Transverse colon (tissue), 4 donors: ENCODE measurements at places on chromosomes 6 and 20. TPM values are rescaled to one million over a fixed set of nuclear protein-coding genes. Genes with fewer than 3 reads are reported as not detected.

- DNase-seq: no peak
Measured at GRCh38 chr6:7157752-7158616, 50.2 kb downstream of the RREB1 start.

Gene LINC00237
- total RNA-seq: not detected

- DNase-seq: no peak
Measured at GRCh38 chr20:57890202-57890800, 180.5 kb upstream of the PMEPA1 start.

DNA sequence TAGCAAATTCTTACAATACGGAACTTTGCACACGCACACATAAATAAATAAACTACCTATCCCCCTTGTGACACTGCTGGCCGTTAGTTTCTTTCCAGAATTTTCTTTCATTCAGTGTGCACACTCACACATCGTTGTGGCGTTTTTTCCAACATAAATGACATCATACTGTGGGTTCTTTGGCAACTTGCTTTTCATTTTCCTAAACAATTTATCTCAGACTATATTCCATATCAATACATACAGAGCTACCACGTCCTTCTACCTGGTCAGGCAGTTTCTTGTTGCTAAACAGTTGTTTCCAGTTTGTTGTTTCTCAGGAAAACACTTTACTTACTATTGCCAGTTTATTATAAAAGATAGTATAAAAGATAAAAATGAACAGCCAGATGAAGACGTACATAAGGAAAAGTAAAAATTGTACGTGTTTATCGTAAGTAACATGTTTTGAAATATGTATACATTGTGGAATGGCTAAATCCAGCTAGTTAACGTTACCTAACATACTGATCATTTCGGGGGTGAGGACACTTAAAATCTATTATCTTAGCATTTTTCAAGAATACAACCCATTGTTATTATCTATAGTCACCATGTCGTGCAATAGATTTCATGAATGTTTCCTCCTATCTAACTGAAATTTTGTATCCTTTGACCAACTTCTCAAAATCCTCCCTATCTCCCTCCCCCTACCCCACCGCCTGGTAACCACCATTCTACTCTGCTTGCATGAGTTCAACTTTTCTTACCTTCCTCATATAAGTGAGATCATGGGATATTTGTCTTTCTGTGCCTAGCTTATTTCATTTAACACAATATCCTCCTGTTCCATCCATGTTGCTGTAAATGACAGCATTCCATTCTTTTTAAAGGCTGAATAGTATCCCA lies 1.2 kb upstream of the TP53RK start:
- DNase-seq: no peak

Gene TBXT
- not detected for total RNA-seq

GRCh38 chr6:157685596-157686280 lies 137.3 kb upstream of the SNX9 start:
- DNase-seq: no peak

- DNase-seq: no peak
Measured at GRCh38 chr6:5518936-5519491, 257.7 kb downstream of the FARS2 start.

GRCh38 chr6:134190883-134191282 lies 127.0 kb downstream of the SGK1 start:
- no peak for DNase-seq

Gene MYCT1
- total RNA-seq: 2.3 TPM

DNA sequence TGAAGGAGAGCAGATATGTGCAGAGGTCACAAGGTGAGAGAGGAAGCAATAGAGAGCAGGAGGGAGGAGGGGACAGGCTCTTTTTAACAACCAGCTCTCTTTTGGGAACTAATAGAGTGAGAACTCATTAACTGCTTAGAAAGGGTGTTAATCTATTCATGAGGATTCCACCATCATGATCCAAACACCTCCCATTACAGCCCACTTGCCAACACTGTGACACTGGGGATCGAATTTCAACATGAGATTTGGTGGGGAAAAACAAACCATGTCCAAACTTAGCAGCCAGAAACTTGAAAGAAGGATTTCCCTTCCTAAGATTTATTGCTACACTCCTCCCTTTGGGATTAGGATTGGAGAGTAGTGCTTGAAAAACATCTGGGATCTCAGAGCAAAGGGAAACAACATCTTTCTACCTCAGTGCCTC lies 135.5 kb upstream of the PLCB4 start:
- no peak for DNase-seq

DNA sequence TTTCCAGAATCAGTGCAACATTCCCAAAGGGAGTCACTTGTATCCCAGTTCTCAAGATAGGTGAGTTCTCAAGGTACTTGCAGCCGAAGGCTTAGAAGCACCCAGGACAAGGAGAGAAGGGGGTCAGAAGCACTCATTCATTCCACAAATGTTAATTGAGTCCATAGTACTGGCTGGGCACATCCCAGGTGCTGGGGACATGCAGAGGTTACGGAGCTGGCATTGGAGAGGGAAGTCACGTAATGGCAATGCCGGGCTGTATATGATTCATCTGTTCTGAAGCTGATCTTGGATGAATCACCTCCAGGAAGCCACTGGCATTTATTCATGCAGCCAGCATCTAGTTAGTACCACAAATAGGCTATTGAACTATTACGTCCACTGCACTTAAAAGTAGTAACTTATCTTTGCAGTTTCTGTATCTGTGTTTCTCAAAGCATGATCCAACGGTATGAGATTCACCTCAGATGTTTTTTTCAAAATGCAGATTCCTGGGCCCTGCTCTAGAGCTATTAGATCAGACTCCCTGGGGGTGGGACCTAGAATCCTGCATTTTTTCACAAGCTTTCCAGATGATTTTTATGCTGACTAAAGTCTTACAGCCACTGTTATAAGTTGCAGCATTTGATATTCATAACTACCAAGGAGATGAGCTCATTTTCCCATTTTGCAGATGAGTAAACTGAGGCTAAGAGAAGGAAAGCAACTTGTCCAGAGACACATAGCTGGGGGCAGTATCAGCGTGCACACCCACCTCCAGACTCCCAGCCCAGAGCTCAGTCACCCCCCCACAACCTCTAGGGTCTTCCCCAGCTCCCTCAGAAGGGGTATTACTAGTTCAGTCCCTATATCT lies 44.1 kb upstream of the ID1 start:
- peak; percentile 41 for DNase-seq

Gene HDAC2
- total RNA-seq: 60.8 TPM

Gene BMP5
- 5.6 TPM for total RNA-seq

DNA sequence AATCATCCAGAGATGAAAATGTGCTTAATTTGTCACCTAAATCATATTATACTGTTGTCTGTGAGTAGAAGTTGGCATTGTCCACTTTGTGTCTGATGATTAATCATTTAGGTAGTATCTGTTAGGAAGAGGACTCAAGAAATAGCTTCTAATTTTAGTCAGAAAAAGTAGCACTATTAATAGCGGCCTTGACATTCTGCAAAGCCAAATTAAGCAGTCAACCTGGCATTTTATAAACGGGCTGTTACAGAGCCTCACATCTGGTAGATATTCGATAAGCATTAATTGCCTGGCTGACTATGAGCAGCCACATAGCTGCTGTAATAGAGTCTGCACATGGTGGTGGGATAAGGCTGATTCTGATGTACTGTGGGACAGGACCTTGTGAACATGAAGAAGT lies 99.5 kb downstream of the KLHL32 start:
- DNase-seq: no peak

Gene WDR46
- 25.0 TPM for total RNA-seq

DNA sequence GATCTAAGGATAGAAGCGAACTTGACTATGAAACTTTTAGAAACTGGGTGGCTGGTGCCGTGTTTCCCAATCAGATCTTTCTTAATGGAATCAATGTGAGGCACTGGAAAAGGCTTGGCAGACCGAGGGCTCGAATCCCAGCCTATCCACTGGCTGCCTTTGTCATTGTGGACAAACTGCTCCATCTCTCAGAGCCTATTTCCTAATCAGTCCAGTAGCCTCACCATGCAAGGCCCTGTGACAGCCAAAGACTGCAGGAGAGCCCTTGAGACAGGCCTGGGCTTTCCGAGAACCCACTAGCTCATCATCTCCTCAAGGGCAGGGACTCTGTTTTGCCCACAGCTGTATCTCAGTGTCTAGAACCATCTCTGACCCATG lies 43.4 kb downstream of the SPDEF start:
- DNase-seq: no peak

DNA sequence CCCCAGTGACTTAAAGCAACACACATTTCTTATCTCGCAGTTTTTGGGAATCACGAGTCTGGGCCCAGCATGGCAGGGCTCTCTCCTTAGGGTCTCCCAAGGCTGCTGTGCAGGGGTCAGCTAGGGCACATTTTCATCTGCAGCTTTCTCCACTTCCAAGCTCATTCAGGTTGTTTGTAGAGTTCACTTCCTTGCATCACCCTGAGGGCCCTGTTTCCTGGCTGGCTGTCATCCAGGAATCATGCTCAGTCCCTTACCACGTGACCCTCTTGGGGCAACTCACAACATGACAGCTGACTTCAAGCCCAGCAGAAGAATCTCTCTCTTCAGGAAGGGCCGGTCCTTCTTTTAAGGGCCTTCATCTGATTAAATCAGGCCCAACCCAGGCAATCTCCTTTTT lies 21.3 kb downstream of the SNAP25 start:
- peak; percentile 27 for DNase-seq

Gene MUCL3
- total RNA-seq: not detected

GRCh38 chr20:16708602-16709001 lies 21.2 kb upstream of the SNRPB2 start:
- DNase-seq: no peak

GRCh38 chr20:38863024-38863851 lies 57.7 kb downstream of the PPP1R16B start:
- peak; percentile 44 for DNase-seq

DNA sequence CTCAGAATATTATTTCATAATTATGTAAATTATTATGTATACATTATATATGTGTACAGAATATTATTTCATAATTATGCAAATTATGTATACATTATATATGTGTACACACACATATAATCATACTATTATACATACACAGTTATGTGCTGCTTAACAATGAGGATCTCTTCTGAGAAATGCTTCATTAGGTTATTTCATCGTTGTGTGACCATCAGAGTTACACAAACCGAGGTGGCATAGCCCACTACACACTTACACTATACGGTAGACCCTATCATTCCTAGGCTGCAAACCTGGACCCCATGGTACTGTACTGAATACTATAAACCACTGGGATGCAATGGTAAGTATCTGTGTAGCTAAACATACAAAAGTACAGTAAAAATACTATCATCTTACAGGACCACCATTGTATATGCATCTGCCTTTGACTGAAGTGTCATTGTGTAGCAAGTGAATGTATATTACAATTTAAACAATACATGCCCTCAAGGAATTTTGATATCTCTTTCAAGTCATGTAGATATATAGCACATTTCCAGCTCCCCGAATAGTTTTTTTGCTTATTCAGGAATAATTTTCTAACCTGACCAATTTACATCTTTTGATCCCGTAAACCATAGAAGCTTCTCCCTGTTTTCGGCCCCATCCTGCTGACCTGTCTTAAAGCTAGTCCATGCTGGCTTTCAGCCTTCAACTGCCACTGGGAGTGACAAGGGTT lies 71.2 kb downstream of the TMEM170B start:
- no peak for DNase-seq

GRCh38 chr6:107941199-107941598 lies 16.8 kb downstream of the SEC63 start:
- DNase-seq: no peak

Gene EPHA7
- total RNA-seq: 22.8 TPM

Gene C20orf202
- not detected for total RNA-seq

- DNase-seq: no peak
Measured at GRCh38 chr6:6039946-6040509, 33.3 kb upstream of the NRN1 start.

Gene HUS1B
- total RNA-seq: 7.5 TPM

DNA sequence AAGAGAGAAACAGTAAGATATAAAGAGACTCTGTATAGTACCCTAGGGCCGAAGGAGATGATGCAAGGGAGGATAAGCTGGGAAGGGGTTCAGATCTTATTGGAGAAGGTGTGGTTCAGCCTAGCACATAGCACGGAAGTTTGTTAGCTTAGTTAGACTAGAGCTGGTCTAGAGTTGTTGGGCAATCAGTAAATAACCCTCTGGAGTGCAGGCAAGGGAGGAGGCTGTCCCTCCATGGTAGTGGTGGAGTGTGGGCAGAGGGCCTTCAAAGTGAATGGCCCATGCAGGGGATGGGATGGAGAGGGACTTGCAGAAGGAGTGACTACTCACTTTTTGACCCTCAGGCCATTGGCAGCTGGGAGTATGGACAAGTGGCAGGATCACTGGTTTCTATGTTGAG lies 20.0 kb downstream of the TULP4 start:
- DNase-seq: no peak

- DNase-seq: peak; percentile 99
Measured at GRCh38 chr20:33993576-33994221, at the start of gene RALY. RALY (plus strand) TSS chr20:33993911; CDS start chr20:34072075, 78,164 bp downstream.

Gene WFDC12
- not detected for total RNA-seq

DNA sequence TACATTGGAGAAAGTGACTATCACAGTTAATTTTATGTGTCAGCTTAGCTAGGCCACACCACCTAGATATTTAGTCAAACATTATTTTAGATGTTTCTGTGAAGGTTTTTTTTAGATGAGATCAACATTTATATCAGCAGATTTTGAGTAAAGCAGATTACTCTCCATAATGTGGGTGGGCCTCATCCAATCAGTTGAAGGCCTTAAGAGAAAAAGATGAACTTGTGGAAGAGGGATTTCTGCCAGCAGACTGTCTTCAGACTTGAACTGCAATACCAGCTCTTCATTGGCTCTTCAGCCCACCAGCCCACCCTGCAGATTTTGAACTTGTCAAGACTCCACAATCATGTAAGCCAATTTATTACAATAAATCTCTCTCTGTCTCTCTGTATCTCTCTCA lies 25.1 kb upstream of the FBXO30 start:
- no peak for DNase-seq

Gene FAM135A
- 72.1 TPM for total RNA-seq

GRCh38 chr6:37137201-37138090 lies 32.5 kb upstream of the PIM1 start:
- DNase-seq: no peak

GRCh38 chr6:156957931-156958547 lies 180.9 kb downstream of the ARID1B start:
- DNase-seq: no peak

GRCh38 chr6:129895692-129896091 lies 34.6 kb upstream of the TMEM244 start:
- no peak for DNase-seq

GRCh38 chr6:74596588-74596987 lies 609.3 kb downstream of the COL12A1 start:
- DNase-seq: no peak

Gene SPATA2
- total RNA-seq: 18.8 TPM

DNA sequence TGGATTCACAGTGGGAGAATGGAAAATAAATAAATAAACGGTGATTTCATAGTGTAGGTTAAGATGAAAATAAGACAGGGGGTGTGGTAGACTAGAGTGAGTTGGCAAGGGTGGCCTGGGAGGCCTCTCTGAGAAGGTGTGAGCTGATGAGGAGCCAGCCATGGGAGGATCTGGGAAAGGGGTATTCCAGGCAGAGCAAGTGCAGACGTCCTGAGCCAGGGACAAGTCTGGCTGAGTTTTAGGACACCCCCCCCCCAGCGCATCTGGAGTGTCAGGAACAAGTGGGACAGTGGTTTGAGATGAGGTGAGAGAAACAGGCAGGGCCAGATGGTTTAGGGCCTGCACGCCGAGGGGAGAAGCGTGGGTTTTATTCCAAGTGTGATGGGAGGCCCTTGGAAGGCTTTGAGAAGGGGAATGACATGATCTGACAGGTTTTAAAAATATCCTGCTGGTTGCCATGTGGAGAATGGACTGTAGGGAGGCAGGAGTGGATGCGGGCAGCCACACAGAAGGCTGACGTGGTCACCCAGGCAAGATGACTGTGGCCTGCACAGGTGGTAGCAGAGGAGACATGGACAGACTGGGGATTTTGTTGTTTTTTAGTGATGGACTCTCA lies 21.1 kb upstream of the CCM2L start:
- no peak for DNase-seq

Gene FOXO3
- total RNA-seq: 66.1 TPM
